ENCODE measurements at places on chromosomes 5 and 9. TPM values are rescaled to one million over a fixed set of nuclear protein-coding genes. Genes with fewer than 3 reads are reported as not detected.

PTGES gene
- not detected for total RNA-seq

GNA14 gene
- total RNA-seq: not detected

NOXA1 gene
- total RNA-seq: 0.53 TPM

DNA sequence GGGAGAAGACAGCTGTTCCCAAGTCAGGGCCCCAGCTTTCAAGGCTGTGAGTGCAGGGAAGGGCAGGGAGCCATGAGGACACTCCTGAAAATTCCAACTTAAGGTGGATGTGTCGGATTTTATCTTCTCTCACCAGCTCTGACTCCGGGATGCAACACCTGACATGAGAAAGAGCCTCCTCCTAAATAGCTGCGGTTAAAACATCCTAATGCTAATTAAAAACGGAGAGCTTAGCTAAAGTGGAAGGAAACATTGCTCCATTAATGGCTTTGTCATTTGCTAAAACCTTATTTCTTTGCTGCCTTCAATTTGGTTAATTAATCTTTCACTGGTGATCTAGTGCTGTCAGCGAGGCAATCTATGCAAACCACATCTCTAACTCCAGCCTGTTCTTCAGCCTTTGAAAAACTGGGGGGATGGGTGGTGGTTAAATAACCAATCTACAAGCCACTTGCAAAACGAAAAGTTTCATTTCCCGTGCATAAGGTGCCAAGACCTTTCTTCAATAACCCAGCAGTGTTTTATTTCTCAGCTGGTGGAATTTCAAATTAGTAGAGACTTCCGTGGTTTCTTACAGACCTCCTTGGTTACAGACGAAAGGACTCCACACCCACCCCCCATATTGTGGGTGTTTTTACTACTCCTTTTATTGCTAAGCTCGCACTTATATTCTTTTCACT is 379.6 kb downstream of the MLLT3 start:
- H3K27ac ChIP-seq: peak overlapping the region; percentile 76
- peaks cover 54% of the 10 kb centered on the region for H3K4me1 ChIP-seq
- H3K27me3 ChIP-seq: peaks cover 11% of the 10 kb centered on the region
- H3K4me3 ChIP-seq: peak overlapping the region; percentile 43
- peak; percentile 78 for DNase-seq

- no peaks in the 10 kb centered on the region for H3K36me3 ChIP-seq
- H3K4me1 ChIP-seq: no peaks in the 10 kb centered on the region
- peaks cover 6% of the 10 kb centered on the region for H3K27me3 ChIP-seq
- no peak overlapping the region for H3K27ac ChIP-seq
Measured at GRCh38 chr9:134496413-134497282, 145.0 kb upstream of the COL5A1 start.

- DNase-seq: no peak
- H3K27ac ChIP-seq: no peak overlapping the region
- no peak overlapping the region for H3K4me3 ChIP-seq
- H3K27me3 ChIP-seq: no peaks in the 10 kb centered on the region
- no peaks in the 10 kb centered on the region for H3K36me3 ChIP-seq
Measured at GRCh38 chr9:100819980-100820379, 208.5 kb upstream of the PLPPR1 start.

DNA sequence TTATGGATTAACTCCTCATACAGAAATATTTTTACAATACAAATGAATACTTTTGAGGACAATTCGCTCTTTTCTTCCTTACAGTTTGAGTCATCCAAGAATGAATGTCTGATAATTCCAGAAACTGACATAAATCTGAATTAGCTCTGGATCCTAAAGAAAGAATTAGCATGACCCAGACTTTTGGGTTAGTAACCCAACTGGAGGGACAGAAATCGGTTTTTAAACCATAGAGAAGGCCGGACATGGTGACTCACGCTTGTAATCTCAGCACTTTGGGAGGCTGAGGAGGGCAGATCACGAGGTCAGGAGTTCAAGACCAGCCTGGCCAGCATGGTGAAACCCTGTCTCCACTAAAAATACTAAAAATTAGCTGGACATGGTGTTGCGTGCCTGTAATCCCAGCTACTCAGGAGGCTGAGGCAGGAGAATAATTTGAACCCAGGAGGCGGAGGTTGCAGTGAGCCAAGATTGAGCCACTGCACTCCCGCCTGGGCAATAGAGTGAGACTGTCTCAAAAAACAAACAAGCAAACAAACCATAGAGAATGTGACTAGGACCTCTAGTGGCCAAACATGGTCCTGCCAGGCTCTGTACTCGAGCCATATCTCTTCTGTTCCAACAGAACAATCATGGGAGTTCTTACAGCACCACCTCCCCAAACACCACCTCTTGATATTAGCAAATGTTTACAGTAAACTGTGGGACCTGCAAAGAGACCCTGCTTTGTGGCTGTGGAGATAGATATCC is 44.8 kb downstream of the LURAP1L start:
- H3K4me3 ChIP-seq: no peak overlapping the region
- H3K4me1 ChIP-seq: no peaks in the 10 kb centered on the region
- no peaks in the 10 kb centered on the region for H3K27me3 ChIP-seq
- H3K27ac ChIP-seq: no peak overlapping the region

DNA sequence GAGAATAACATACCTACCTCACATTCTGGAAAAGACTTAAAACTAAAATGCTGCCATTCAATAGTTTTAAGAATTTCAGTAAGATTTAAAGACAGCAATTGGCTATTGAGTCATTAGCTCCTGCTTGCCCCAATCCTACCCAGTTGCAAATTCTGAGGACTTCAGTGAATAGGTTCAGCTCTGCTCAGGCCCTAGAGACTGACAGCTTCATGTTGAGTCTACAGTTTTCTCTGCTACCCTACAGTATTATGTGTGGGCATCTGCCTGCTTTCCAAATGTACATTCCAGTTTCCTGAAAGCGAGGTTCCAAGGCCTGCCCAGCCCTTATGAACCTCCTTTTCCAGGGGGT is 61.5 kb downstream of the ARSB start:
- no peak for DNase-seq
- H3K27me3 ChIP-seq: no peaks in the 10 kb centered on the region
- no peaks in the 10 kb centered on the region for H3K36me3 ChIP-seq
- H3K4me3 ChIP-seq: no peak overlapping the region
- peaks cover 11% of the 10 kb centered on the region for H3K4me1 ChIP-seq

DNA sequence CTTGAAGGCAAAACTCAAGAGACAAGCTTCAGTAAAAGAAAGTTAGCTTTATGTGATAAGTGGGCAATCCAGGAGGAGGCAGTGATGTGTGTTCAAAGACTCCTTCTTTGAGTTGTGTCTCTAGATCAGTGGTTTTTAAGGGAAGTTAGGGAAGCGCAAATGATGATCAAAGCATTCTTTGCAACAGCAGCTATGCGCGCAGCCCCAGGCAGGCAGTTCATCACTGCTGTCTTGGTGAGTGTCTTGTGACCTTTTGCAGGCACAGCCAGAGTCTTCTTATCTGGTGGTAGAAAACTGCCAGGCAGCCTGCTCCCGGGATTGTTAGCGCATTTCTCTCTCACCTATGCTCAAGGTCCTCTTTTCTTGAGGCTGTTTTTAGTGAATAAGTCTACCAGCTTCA is 40.3 kb upstream of the CLK4 start:
- DNase-seq: no peak
- H3K27me3 ChIP-seq: no peaks in the 10 kb centered on the region
- H3K27ac ChIP-seq: no peak overlapping the region
- H3K4me1 ChIP-seq: no peaks in the 10 kb centered on the region
- no peak overlapping the region for H3K4me3 ChIP-seq
- H3K36me3 ChIP-seq: no peaks in the 10 kb centered on the region

- peaks cover 13% of the 10 kb centered on the region for H3K36me3 ChIP-seq
- no peaks in the 10 kb centered on the region for H3K27me3 ChIP-seq
- peak overlapping the region; percentile 97 for H3K27ac ChIP-seq
- no peak for DNase-seq
- peaks cover 66% of the 10 kb centered on the region for H3K4me1 ChIP-seq
Measured at GRCh38 chr9:3478549-3478953, 47.2 kb downstream of the RFX3 start.

DNA sequence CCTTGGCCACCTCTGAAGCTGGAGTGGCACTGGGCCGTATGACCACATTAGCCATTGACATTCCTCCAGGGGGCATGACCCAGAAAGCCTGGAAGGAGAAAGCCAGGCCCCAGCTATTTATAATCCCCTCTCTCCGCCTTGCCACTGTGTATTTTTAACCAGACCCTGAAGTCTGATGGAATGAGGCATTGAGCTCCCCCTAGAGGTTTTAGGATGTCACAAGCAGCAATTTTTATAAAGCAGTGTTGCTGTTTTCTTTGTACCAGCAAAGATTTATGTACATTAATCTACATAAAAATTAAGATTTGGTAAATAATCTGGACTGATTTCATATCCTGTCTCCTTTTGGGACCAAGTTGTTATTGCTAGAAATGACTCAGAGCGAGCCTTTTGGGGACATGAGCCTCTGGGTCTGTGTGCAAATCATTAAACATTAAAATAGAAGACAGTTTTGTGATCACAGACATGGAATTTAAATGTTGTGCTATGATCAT is 127.1 kb downstream of the TRIO start:
- DNase-seq: no peak
- no peak overlapping the region for H3K27ac ChIP-seq
- no peaks in the 10 kb centered on the region for H3K36me3 ChIP-seq

DNA sequence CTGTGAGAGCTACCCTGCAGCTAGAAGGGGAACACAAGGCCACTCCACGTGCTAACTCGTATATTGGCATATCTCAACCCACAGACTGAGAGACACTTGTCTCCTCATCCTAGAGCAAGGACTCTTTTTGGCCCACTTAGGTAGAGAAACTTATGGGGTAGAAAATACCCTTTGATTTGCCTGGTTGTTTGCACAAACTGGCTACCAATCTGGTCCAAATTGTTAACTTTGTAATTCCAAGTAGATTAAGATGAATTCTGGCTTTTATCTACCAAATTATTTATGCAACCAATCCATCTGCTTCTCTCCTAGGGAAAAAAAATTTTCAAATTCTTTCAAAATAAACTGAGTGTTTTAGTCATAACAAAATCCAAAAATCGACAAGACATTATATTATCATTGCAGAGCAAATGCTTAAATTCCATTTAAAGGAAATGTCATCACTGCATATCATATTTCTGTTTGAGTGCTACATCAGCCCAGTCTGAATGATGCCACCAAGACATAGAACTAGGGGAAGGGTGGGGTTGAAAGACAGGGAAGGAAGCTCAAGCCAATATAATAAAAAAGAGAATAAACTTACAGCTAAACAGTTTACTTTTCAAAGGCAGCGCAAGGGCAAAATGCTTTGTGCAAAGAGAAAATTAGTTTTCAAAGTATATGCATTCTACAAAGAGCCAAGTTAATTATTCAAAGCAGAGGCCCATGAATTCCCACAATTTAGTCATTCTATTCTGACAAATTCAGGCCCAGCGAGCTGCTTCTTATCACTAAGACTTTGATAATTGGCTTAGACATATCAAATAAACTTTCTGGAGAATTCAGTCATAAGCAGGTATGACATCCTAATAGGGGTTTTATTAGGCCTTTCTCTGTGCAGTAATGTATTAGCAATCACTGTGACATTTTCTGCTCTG is 198.0 kb downstream of the CAAP1 start:
- H3K36me3 ChIP-seq: no peaks in the 10 kb centered on the region
- no peak overlapping the region for H3K27ac ChIP-seq
- H3K27me3 ChIP-seq: no peaks in the 10 kb centered on the region
- H3K4me1 ChIP-seq: no peaks in the 10 kb centered on the region
- no peak overlapping the region for H3K4me3 ChIP-seq
- DNase-seq: no peak

DNA sequence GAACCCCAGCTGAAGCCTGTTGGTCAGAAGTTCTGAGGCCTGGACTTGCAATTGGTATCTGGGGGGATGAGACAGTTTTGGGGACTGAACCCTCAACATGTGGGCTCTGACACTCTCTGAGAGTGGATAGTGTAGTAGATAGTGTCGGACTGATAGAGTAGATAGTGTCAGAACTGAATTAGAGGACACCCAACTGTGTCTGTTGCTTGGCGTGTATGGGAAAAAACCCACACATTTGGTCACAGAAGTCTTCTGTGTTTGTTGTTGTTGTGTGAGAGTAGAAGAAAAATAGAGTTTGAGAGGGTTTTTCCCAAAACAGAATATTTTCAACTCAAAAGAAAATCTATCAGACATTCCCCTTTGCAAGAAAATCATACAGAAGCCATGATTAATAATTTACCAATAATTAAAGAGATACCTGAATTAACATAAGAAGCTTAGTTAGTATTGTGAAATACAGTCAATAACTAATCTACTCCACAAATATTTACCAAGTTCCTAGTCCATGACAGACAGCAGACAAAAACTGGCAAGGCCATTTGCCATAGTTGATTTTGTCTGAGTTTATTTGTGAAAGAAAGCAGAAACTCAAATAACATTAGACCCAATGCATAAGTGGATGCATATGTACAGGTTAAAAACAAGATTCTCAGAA is 170.9 kb downstream of the CTNND2 start:
- no peak overlapping the region for H3K4me3 ChIP-seq
- no peaks in the 10 kb centered on the region for H3K4me1 ChIP-seq
- no peaks in the 10 kb centered on the region for H3K36me3 ChIP-seq
- no peaks in the 10 kb centered on the region for H3K27me3 ChIP-seq

- no peak for DNase-seq
- no peak overlapping the region for H3K27ac ChIP-seq
- H3K4me3 ChIP-seq: no peak overlapping the region
- no peaks in the 10 kb centered on the region for H3K27me3 ChIP-seq
- no peaks in the 10 kb centered on the region for H3K36me3 ChIP-seq
Measured at GRCh38 chr9:29514336-29514735, 1941.1 kb upstream of the C9orf72 start.
